ENCODE measurements at places on chromosomes 1 and 21.

GRCh38 chr1:235411489-235412486 lies 44.6 kb downstream of the TBCE start:
- no peak for DNase-seq

- DNase-seq: no peak
These were observed 27.9 kb downstream of the USP48 start for GRCh38 chr1:21755067-21755466.

DNA sequence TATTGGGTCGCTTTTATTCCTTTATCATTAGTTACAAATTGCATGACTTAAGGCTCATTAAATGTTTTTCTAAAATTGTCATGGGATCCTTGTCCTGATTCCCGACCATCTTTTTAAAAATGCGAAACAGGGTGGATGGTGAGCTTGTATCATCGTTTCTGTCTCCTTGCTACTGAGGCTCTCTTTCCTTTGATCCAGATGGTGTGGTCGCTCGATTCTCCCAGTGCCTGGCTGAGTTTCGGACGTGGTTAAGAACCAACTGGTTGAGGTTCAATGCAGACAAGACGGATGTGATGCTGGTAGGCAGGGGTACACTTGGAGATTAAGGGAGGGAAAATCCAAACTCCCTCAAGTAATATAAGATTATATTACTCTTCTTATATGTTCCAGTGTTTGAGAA lies 1.2 kb downstream of the MIER1 start:
- DNase-seq: peak; percentile 65

DNA sequence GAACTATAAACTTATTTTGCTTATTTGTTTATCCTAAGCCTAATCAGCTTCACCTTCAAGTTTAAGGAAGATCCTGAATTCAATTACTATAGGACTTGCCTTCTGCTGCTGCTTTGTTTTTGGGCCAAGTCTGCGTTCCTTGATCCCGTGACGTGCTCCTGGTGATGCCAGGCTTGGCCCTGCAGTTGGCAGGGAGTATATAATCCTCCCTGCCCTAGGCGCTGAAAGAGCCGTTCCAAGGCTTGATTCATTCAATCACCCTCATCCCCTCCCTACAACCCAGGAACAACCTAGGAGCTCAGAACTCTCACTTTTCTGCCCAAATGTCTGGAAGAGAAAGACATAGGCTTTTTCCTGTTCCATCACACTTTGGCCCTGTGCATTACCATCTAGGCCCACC lies 12.4 kb upstream of the LRRN2 start:
- DNase-seq: no peak

GRCh38 chr1:47226121-47226838 lies 5.7 kb downstream of the TAL1 start:
- DNase-seq: no peak

DNA sequence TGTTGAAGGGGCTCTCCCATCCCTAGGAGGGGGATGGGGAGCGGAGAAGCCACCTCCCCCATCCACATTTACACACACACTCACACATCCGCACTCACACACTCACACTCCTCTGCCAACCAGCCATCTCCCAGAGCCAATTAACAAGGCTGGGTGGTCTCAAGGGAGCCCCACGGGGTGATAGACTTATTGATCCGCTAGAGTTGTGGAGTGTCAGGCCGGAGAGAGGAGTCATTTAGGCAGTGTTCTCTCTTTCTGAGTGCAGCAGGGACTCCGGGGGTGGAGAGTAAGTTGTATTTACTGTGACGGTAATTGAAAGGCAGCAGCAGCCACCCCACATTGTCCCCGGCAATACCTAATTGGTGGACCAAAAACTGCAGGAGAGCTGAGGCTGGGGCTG lies 61.6 kb downstream of the KLHDC7A start:
- no peak for DNase-seq

- no peak for DNase-seq
These were observed 131.0 kb downstream of the TRIM33 start for GRCh38 chr1:114379987-114380386.

- peak; percentile 84 for DNase-seq
These were observed 32.0 kb downstream of the RSPH1 start for GRCh38 chr21:42463861-42464515.

GRCh38 chr1:167186771-167187170 lies 33.9 kb upstream of the POU2F1 start:
- DNase-seq: no peak

- DNase-seq: no peak
These were observed 100.9 kb upstream of the HMGB4 start for GRCh38 chr1:33762962-33763361.

DNA sequence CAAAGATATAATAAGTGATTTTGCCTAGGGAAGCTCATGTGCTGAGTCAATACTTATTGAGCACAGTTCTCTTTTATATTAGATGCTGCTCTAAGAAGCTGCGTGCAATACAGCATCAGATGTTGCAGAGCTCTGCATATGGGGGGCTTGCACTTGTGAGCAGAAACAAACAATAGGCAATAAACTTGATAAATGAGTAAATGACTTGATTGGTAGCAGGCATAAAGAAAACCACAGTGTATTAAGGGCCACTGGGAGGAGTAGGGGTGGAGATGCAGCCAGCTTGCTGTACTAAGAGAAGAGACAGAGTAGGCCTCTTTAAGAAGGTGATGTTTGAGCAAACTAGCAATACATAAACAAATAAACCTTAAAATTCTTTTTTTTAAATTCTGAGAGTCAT lies 598.5 kb upstream of the ADAMTS5 start:
- no peak for DNase-seq

DNA sequence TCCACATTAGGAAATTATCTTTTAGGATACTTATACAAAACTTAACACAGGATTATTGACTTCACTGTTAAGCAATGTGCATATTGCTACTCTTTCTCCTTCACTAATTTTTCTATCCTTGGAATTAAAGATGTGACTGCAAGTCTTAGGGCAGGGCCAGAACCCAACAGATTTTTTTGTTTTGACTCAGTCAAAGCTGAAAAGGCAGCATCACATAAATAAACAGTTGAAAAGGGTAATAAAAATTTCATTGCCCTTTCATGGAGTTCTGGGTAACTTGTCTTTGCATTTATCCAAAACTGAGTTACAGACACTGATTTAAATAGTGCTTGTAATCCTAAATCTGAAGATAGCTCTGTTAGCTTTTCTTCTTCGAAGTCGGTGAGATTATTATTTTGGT lies 1.9 kb upstream of the TMEM35B start:
- DNase-seq: no peak

DNA sequence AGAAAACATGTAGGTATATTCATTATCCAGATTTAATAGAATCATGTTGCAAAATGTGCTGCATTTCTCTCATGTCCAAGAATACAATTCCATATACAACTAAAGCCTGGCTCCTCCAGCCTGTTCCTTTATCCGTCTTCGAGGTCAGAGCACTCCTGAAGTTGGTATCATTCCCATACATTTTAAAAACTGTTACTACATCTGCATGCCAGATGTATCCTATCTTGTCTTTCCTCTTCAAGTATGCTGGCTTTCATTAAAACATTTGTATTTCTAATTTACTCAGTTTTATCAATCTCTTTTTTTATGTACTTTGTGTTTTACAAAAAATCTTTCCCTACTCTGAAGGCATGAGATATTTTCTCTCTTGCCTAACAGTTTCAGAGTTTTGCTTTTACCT lies 536.6 kb upstream of the USP24 start:
- no peak for DNase-seq

GRCh38 chr1:234932511-234933430 lies 195.9 kb downstream of the TOMM20 start:
- DNase-seq: no peak

GRCh38 chr1:116115476-116116439 lies 4.6 kb downstream of the MAB21L3 start:
- no peak for DNase-seq

- peak; percentile 50 for DNase-seq
These were observed 18.3 kb upstream of the HDAC1 start for GRCh38 chr1:32273391-32274208.

DNA sequence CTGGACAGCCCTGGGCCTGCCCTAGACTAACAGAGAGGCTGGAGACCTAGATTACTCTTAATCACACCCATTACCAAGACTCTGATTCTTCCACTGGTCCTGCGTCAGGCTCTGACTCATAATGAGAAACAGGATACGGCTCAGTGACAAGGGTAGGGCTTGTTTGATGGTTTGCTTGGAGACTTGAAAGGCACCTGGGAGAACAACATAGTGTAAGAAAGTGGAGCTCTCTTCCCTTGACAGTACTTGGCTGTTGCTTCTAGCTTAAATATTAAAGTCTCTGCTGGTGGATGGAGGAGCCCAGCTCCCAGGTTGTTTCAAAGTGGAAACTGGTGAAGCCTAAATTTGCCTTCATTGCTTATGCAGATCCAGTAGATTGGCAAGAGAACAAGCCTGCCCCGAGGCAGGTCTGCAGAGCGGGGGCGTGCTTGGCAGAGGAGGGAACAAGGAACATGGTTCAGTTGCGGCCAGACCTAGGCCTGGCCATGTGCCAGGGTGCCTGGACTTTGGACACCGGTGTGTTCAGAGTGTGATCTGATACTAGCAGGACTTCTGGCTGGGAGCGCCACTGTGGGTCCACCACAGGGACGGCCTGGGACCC lies 480.6 kb downstream of the CAMTA1 start:
- DNase-seq: peak; percentile 75

GRCh38 chr1:167900907-167901306 lies 13.0 kb downstream of the ADCY10 start:
- no peak for DNase-seq

DNA sequence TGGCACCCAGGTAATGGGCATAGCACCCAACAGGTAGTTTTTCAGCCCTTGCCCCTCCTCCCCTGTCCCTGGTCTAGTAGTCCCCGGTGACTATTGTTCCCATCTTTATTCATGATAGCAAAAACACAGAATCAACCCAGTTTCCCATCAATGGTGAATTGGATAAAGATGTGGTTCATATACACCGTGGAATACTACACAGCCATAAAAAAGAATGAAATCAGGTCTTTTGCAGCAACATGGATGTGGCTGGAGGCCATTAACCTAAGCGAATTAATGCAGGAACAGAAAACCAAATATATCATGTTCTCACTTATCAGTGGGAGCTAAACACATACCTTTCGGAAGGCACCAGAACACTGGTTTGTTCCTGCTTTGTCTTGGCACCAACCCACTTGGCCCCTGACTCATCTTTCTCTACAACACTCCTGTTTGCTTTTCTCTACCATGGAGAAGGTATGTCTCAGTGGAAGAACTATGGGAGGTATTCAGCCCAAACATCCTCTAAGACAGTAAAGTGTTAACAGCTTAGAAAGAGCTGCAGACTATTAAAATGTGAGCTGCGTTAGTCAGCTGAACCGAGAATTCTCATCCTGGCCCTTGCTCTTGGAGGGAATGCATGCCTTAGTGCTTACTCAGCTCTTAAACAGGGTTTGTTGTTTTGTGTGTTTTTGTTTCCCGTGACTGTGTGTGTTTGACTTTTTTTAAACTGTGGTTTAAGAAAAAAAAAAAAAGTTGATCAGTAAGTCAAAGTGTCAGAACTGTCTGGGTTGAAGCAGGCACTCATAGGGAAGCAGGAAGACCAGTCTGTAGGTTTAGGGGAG lies 203.0 kb downstream of the TOMM20 start:
- DNase-seq: no peak

DNA sequence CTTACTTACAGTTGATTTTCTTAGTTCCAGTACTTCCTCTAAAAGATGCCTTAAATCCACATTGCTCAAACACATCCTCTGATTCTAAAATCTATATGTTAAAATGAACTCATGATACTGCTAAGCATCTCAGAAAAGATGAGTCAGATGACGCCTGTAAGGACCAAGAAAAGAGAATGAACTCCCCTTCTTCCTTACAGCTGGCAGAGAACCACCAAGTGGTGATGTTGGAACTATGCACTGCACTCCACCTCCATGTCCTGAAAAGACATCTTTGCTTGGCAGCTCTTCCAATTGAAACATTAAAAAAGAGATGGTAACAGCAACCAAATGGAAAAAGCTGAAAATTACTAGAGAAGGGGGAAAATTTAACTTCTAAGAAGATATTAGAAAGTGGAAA lies 648.8 kb downstream of the PTPRC start:
- DNase-seq: no peak

GRCh38 chr21:40731206-40731605 lies 115.8 kb downstream of the DSCAM start:
- DNase-seq: no peak

Measured in Karpas-422 (cell line).